ENCODE measurements at places on chromosomes 13 and 19.

- no peak for DNase-seq
Observed at GRCh38 chr19:49853852-49854377, 3.0 kb downstream of the PTOV1 start.

DNA sequence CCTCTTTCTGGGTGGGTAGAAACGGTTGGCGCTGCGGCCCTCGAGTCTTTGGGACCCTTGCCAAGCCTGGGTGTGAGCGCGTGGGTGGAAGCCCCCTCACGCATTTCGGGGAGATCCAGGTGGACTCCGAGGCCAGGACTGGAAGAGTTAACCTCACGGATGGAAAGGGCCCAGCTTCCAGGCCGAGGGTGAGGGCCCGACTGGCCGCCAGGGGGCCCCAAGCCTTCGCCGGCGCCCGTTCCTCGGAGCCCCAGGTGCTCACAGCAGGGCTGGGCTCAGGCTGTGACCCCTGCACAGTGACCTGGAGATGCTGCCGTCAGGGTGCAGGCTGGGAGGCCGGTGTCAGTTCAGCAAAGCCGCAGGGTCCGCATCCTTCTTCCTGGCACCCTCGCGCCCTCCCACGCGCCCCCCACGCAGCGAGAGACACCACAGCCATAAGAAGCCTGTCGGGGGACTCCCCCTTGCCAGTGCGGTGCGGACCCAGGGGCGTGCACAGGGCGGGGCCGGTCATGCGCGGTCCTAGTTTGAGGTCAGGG is 34.2 kb upstream of the TMEM255B start:
- DNase-seq: peak; percentile 71

GRCh38 chr13:66855131-66855530 is 375.0 kb downstream of the PCDH9 start:
- no peak for DNase-seq

- peak; percentile 72 for DNase-seq
Observed at GRCh38 chr13:30421093-30422053, 920 bp upstream of the UBE2L5 start.

DNA sequence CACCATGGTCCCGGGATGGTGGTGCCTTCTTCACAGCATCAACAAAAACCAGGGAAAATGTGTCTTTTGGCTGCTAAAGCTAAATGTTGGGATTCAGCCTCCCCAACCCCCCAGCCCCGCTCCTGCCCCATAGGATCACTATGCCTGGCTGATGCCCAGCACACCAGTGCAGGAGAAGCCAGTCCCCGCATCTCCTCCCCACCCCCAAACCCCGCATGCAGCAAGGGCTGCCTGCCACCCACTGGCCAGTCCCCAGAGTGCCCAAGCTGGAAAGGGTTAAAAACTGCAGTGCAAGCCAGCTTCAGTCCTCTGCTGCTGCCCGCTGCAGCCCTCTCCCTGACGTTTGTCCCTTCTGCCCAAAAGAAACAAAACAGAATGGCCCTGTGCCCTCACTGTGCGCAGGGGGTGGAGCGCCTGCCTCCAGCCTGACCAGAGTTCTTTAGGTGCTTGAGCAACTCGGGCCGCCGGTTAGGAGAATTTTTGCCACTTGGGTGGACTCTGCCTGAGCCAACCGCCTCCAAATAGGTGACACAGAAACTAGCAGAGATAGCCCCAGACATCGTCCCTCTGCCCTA is 3.7 kb downstream of the CALM3 start:
- no peak for DNase-seq

- no peak for DNase-seq
Observed at GRCh38 chr13:74256969-74257368, 122.8 kb upstream of the KLF12 start.

DNA sequence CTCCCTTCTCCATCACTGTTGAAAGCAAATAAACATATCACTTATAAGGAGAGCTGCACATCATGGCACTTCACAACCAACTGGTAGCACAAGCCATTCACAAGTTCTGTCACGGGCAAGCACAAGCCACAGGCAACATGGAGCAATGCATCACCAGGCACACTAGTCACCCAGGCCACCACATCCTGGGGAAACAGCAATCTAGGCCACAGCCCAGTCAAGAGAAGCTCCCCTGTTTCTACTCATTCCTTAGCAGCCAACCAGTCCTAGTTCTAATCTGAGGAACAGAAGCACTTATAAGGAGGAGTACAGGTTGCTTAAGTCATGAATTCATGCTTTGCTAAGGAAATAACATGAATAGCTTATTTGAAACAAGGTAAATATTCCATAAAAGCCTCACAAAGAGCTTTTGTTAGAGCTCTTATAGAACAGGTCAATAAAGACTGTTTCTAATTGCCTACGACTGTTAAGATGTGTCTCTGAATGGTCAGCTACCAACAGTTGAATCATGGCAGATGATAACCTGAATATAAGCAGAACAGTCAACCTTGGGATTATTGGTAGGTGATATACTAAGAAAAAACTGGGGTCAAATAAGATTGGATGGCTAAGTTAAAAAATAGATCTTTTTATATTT is 169.0 kb downstream of the TBC1D4 start:
- no peak for DNase-seq

DNA sequence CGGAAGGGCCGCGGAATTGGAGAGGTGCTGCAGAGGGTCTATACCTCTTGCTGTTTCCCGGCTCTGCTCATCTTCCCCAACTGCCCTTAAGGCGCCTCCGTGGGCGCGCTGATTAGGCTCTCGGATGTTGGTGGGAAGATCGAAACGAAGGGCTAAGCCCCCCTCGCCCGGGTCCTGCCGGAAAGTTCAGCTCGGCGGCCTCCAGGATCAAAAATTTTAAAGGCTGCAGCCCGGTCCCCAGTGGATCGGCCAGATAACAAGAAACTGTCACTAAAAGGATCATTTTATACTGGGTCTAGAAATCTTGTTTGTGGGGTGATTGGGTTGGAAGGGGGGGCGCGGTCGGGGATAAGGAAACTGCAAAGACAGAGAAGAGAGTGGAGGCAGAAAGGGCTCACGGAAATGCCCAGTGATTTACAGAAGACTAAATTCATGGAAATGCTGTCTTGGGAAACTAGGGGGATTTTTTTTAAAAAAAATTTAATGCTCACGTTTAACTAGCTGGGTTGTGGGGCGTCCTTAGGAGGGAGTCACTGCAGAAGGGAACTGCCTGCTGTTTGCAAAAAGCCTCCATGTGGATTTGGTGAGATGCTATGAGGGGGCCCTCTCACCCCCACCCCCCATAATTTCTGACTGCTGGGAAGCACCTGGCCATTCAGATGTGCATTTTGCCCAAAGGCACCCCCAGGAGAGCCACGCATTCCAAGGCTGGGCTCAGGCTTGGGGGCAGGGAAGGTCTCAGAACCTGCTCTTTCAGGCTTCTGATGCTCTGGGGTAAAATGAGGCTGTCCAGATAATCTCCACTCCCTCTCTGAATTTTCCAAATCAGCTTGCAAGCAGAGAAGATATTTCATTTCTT is 7.7 kb downstream of the CDX2 start:
- no peak for DNase-seq

DNA sequence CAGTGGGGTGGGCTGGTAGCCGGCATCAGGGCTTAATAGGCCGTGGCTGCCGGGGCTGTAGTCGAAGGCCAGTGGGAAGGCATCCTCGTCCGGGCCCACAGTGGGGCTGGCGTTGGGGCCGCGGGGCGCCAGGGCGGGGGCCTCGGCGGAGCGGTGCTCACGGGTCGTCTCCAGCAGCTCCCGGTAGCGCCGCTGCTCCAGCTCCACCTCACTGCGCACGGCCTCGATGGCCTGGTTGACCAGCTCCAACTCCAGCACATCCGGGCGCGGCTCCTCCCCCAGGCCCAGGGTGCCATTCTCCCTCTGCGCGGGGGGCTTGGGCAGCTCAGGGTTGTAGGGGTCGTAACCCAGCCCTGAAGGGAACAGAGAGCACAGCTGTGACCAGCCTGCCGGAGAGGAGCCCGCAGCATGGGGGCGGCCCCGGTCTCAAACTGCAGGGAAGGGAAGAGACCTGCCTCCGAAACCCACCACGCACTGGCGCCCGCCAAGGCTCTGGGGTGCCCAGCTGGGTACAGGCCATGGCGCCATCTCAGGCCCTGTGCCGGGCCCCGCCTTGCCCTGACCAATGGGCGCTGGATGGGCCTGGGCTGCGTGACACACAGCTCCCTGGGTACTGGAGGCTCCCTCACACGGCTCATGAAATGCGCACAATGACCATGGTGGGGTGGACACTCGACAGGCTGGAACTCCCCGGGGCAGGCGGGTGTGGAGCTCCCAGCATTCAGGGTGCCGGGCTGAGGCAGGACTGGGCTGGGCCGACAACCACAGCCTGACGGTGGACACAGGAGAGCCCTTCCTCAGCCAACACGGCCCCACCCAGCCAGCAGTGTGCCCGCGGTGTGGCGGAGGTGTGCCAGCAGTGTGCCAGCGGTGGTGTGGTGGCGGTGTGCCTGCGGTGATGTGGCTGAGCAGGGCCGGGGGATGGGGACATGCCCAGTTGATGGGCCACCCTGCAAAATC is 16.5 kb upstream of the ATP8B3 start:
- DNase-seq: no peak

GRCh38 chr13:102688306-102688973 is 6.4 kb downstream of the METTL21C start:
- DNase-seq: no peak

- no peak for DNase-seq
Observed at GRCh38 chr13:99043831-99044231, 66.0 kb upstream of the DOCK9 start.

GRCh38 chr13:100381595-100382224 is 206.9 kb downstream of the GGACT start:
- DNase-seq: no peak

DNA sequence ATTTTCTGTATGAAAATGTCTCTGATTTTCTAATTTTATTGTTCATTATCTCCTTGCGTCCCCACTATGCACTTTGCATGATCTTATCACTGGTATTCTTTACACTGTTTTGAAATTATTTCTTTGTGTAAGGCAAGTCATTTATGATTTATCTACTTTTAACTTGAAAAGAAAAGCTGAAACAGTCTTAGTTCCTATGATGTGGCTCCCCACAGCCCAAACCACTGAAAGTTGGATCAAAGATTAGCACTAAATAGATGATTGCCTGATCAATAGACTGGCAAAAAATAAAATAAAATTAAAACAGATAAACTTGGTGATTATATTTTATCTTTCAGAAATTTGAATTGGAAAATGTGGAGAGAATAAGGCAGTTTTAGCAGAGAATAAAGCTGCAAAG is 1101.9 kb downstream of the PCDH9 start:
- no peak for DNase-seq

DNA sequence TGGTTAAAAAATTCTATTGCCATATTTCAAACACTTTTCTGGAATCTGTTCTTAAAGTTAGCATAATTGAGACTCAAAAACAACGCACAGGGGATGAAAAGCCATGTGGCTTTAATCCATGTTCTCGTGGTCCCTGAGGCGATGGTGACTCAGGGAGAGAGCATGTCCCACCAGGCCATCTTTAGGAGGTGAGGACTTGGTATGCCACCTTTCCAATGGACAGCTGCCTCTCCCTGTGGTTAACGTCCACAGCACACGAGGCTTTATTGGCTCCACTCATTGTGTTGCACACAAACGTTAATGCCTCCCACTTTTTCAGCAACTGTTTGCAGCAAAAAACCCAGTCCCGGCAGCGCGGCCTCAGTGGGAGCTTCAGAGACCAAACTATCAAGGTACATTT is 51.4 kb downstream of the EFNB2 start:
- no peak for DNase-seq

- DNase-seq: no peak
Observed at GRCh38 chr13:77544355-77544754, 8.8 kb downstream of the SCEL start.

- DNase-seq: no peak
Observed at GRCh38 chr19:23314505-23315251, 64.5 kb upstream of the ZNF724 start.

DNA sequence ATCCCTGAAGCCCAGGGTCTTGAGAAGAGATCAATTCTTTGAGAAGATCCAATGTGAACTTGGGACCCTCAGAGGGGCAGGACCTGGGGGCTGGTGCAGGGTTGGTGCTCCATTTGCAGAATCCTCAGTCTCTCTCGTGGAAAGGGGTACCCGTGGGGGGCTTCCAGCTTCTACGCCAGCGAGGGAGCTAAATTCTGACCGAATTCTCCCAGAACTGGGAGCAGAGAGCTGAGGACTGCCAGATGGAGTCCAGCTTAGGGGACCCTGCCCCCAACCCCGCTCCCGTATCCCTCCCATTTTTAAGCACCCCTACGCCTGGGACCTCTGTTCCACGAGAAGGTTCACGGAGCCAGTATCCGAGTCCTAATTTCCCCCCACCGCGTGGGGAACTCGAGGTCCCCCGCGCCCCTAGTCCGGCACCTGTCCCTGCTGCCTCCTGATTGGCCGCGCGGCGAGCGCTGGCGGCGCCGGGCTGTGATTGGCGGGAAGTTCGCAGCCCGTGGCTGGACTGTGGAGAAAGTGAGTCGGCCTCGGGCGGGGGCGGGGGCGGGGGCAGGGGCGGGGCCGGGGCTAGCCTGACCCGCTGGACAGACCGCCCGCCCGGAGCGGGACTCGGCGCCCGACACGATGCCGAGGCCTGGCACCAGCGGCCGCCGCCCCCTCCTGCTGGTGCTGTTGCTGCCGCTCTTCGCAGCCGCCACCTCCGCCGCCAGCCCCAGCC is 4.4 kb upstream of the LTBP4 start:
- DNase-seq: no peak

DNA sequence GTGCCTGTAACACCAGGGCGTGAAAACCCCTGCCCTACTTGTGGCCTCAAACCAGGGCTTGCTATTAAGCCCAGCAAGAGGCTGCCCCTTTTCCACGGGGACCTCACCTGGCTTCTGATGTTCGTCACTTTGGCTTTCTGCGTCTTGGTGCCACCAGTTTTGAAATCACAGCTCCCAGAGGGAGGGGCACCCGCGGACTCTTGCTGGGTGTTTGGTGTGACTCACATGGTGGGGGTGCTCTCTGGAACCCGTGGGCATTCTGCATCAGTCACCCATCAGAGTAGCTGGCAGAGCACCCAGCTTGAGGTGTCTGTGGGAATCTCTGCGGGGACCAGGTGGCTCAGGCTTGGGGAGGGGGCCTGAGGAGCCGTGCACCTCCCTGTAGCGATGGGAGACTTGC is 19.2 kb downstream of the SIPA1L3 start:
- no peak for DNase-seq

GRCh38 chr13:97392020-97392419 is 41.9 kb upstream of the RAP2A start:
- no peak for DNase-seq

GRCh38 chr13:28282451-28282850 is 144.1 kb downstream of the PAN3 start:
- DNase-seq: no peak

GRCh38 chr13:97474349-97474980 is 40.5 kb downstream of the RAP2A start:
- no peak for DNase-seq

GRCh38 chr13:67075239-67075638 is 154.9 kb downstream of the PCDH9 start:
- no peak for DNase-seq

All from T-helper 2 cell (primary cell).